H9 (cell line): ENCODE measurements at places on chromosomes 2 and 18. TPM values are rescaled to one million over a fixed set of nuclear protein-coding genes. Genes with fewer than 3 reads are reported as not detected.

The ABI2 gene
- 131 and 141 TPM in 2 replicates for total RNA-seq

The SDC1 gene
- 22.3 and 25.1 TPM in 2 replicates for total RNA-seq

The VWC2L gene
- total RNA-seq: not detected in 2 replicates

The RGPD3 gene
- 0.15 and 0.22 TPM in 2 replicates for total RNA-seq

The CYBRD1 gene
- total RNA-seq: 3.6 and 5.4 TPM in 2 replicates

The ABCB11 gene
- 0.04 TPM in 1 of 2 replicates, not detected in the other for total RNA-seq

The MGAT4A gene
- total RNA-seq: 3.3 and 3.5 TPM in 2 replicates

DNA sequence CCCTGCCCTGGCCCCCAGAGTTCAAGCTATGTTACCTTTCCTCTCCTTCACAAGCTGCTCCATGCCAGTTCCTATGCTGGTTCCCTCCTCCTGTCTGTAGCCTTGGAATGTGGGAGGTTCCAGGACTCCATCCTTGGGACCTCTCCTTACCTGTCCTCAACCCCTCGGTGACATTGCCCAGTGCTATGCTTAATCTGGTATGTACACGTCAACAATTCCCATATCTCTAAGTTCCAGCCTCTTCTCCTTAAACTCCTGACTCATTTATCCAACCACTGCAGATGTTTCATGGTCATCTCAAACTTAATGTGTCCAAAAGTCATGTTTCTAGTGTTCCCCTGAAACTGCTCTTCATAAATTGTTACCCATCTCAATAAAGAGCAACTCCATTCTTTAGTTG lies 160.8 kb downstream of the TNS1 start:
- H3K27ac ChIP-seq: no peak overlapping the region
- no peak for DNase-seq
- H3K4me1 ChIP-seq: no peaks in the 10 kb centered on the region
- H3K4me3 ChIP-seq: no peak overlapping the region

DNA sequence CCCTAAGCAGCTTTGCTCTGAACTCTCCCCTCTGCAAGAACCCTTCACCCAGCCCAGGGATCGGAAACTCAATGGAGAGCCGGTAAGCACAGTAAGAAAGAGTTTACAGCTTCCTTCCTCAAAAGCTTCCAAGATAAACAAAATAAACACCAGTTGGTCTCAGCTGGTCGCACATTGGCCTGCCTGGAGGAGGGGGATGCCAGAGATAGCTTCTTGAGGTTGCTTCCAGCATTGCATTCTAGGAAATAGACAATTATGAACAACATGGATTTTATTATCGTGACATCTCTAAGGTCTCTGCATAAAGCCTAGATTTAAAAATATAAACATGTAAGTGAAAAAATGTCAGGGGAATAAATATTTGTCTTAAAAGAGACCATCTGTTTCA lies 141.5 kb upstream of the PKDCC start:
- H3K4me3 ChIP-seq: no peak overlapping the region

DNA sequence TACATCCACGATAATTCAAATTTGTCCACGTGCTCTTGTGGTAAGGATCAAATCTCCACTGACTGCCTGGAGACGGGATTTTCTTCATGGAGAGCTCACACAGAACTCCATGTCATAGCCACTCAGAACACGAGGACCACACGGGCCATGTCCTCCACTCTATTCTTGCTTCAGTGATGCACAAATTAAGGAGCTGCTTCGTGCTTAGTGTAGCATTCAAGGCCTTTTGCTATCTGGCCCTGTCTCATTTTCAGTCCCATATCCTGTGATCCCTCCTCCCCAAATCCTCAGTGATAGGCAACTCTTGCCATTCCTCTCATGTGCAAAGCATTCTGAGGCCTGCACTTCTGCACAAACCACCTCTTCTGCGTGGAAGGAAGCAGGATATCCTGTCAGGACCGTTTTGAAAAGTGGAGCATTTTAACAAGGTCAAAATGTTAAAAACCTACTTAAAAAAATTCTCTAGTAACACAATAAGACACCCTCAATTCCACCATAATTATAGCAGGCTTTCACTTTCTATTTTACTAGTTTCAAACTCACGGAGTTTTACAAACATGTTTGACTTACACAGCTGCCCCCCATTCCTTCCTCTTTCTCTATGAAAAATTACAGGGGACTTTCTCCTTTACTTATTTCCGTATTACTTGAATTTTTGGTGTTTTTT lies 35.2 kb downstream of the ST3GAL5 start:
- H3K27me3 ChIP-seq: no peaks in the 10 kb centered on the region
- no peaks in the 10 kb centered on the region for H3K36me3 ChIP-seq

DNA sequence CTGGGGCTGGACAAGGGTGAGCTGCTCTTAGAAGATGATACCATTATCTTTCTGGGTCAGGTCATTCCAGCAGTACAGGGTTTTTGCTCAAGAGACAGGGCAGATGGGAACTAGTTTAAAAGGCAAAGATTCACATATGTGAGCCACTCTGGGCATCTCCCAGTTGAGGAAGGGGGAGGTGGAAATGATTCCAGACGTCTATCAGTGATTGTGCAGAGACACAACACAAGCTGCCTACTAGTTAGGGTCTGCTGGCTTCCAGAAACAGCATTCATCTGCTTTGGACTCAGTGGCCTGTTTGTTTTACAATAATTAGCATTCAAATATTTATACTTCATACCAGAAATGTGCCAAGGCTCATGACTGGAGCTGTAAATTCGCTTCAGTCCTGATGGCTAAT lies 32.3 kb downstream of the ST6GAL2 start:
- no peak for DNase-seq
- H3K36me3 ChIP-seq: peaks cover 5% of the 10 kb centered on the region
- peaks cover 8% of the 10 kb centered on the region; the same call in 1 of the 2 replicates for H3K4me1 ChIP-seq
- no peak overlapping the region for H3K4me3 ChIP-seq

- H3K4me1 ChIP-seq: peaks cover 5% of the 10 kb centered on the region; the same call in 1 of the 2 replicates
- H3K4me3 ChIP-seq: no peak overlapping the region
- peaks cover 9% of the 10 kb centered on the region for H3K36me3 ChIP-seq
Observed at GRCh38 chr2:109607766-109608165, 6.0 kb downstream of the SEPTIN10 start.

GRCh38 chr2:227152093-227152766 lies 11.8 kb downstream of the COL4A4 start:
- no peaks in the 10 kb centered on the region for H3K4me1 ChIP-seq
- H3K27ac ChIP-seq: no peak overlapping the region
- H3K4me3 ChIP-seq: no peak overlapping the region
- H3K27me3 ChIP-seq: no peaks in the 10 kb centered on the region

DNA sequence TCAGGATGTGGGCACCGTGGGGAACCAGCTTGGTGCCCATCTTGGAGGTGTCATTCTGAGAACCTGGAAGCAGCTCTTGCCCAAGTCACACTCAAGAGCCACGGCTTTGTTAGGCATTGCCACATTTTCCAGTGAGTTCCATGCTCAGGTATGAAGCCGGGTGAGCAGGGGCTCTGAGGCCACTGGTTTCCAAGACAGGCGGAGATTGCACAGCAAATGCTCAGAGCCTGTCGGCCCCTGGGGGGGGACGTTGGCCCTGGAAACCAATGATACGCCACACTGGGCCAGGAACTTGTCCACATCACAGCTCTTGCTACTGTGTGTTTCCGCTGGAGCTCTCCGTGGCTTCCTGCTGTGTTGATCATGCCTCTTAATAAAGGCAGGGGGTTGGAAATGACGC lies 52.5 kb upstream of the SALL3 start:
- DNase-seq: no peak
- no peak overlapping the region for H3K4me3 ChIP-seq
- H3K4me1 ChIP-seq: no peaks in the 10 kb centered on the region
- H3K36me3 ChIP-seq: no peaks in the 10 kb centered on the region

DNA sequence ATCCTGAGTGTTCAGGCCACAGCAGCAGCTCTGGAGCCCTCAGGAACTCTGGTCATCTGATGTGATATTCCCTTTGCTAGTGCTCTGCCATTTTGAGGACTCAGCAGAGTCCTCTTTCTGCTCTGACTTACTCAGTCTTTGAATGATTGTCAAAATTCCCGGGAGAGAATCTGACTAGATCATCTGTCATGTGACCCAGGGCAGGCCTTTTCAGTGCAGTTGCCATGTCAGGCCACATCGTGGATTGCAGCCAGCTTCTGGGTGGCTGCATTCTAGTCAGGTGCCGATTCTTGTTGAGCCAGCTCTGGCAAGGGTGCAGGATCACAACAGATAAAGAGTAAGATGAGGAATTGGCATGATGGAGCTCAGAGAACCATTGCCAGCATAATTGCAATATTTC lies 795.6 kb downstream of the CPS1 start:
- peaks cover 6% of the 10 kb centered on the region for H3K36me3 ChIP-seq
- H3K4me3 ChIP-seq: no peak overlapping the region
- DNase-seq: no peak

DNA sequence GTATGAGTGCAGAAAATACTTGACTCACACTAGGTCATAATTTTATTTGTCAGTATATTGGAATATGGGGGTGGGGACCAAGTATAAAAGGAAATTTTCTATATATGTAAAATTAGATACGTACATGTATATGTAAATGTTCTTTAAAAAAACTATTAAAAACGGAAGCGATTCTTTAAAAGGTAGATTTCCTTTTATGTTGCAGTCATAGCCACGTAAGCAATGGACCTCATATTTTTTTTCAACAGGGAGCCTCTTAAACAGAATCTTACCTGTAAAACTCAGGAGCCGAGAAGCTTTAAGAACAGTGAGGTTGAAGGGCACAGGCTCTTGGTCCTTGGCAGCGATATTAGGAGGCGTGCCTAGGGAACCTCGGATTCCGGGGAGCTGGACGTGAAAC lies 3.3 kb downstream of the RHBDD1 start:
- peaks cover 18% of the 10 kb centered on the region for H3K36me3 ChIP-seq
- H3K27ac ChIP-seq: no peak overlapping the region
- no peaks in the 10 kb centered on the region for H3K4me1 ChIP-seq
- no peak overlapping the region for H3K4me3 ChIP-seq
- no peaks in the 10 kb centered on the region for H3K27me3 ChIP-seq

- no peak for DNase-seq
- H3K4me3 ChIP-seq: no peak overlapping the region
- 0 out of 2 replicates have a peak, but pooled peaks cover 2% of the 10 kb centered on the region for H3K4me1 ChIP-seq
- H3K27me3 ChIP-seq: no peaks in the 10 kb centered on the region
- H3K36me3 ChIP-seq: no peaks in the 10 kb centered on the region; the same call in 2 of the 3 replicates
Observed at GRCh38 chr18:49699303-49699702, 114.0 kb downstream of the ACAA2 start.

DNA sequence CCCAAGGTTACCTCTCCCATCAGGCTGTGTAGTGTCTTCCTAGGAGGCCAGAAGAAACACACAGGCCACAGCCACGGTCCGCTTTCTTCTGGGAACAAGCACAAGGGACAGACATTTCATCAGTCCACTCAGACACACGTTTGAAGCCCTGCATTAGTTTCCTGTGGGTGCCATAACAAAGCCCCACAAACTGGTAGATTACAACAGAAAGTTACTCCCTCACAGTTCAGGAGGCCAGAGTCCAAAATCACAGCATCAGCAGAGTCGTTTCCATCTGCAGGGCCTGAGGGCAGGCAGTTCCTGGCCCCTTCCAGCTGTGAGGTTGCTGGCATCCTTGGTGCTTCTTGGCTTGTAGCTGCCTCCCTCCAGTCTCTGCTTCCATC lies 8.8 kb upstream of the PRLH start:
- 0 out of 2 replicates have a peak, but pooled peaks cover 8% of the 10 kb centered on the region for H3K36me3 ChIP-seq
- no peak overlapping the region for H3K4me3 ChIP-seq
- H3K27ac ChIP-seq: no peak overlapping the region

DNA sequence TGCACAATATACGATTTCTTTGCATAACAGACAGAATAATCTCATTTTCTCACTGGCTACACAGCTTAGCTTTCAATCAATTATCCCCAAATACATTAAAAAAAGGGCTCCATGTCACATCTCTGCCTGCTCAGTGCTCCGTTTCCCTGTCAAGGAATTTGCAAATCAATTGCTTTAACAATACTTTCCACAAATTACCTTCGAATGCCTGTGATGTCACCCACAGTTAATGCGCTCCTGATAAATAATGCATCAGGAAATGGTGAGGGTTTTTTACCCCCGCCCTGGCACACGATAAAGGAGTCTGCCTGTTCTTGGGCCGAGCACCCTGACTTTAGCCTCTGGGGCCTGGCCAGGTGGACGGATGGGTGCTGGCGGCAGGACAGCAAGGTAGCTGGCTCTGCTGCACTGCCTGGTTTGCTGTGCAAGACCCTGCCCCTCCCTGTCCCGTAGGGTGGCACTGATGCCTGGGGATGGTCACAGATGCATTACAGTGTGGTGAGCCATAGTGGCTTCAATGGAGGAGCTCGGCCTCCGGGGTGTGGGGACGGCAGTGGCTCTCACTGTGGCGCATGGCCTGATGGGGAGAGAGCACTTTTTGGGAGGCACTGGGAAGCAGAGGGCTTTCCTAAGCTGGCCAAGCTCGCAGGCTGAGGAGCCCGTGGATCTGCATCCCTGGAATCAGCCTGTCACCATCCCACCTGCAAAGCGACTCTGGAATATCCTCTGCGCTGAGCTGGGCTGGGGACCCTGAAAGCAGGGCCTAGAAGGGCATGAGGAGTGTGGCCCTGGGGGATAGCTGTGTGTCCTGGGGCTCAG lies 88.3 kb upstream of the HS6ST1 start:
- no peak overlapping the region for H3K4me3 ChIP-seq
- no peak for DNase-seq
- H3K36me3 ChIP-seq: no peaks in the 10 kb centered on the region
- peaks cover 2% of the 10 kb centered on the region; the same call in 1 of the 2 replicates for H3K4me1 ChIP-seq
- no peaks in the 10 kb centered on the region for H3K27me3 ChIP-seq

DNA sequence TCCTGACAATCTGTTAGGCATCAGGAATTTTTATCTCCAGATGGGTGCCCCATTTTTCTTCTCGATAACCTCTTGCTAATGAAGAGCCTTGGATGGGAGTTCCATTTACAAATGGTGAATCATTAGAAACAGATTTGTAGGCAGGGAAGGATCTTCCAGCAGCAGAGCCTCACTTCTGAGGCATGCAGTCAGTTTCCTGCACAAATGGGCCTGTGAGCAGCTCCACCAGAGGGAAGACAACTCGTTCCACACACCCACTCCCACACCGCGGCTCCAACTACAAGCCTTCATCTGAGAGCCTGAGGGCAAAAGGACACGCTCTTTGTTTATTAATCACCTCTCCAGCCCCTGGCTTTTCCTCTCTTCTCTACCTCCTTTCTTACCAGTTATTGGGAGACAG lies 108.5 kb downstream of the CTAGE1 start:
- H3K36me3 ChIP-seq: no peaks in the 10 kb centered on the region
- no peak overlapping the region for H3K4me3 ChIP-seq
- no peak for DNase-seq
- H3K4me1 ChIP-seq: no peaks in the 10 kb centered on the region
- no peak overlapping the region for H3K27ac ChIP-seq

DNA sequence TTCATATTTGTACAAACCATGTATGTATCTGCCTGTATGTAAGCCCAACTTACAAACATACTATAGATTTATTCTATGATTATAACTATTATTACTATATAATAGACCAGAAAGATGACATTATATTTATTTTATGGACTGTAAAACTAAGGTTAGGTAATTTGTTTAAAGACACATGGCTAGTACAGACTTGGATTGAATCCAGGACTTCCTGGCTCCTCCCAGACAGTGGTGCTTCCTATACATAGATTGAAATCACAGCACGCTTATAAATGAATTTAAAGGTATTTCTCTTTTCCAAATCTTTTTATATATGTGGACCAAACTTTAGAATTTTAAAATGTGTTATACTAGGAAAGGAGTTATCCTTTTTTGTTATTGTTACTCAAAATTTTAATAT lies 151.6 kb upstream of the MYO3B start:
- H3K4me1 ChIP-seq: peaks cover 2% of the 10 kb centered on the region; the same call in 1 of the 2 replicates
- H3K4me3 ChIP-seq: no peak overlapping the region
- H3K36me3 ChIP-seq: peaks cover 21% of the 10 kb centered on the region
- DNase-seq: no peak
- H3K27me3 ChIP-seq: no peaks in the 10 kb centered on the region

- no peak overlapping the region for H3K27ac ChIP-seq
- DNase-seq: no peak
- H3K4me3 ChIP-seq: no peak overlapping the region
- no peaks in the 10 kb centered on the region for H3K27me3 ChIP-seq
- H3K4me1 ChIP-seq: no peaks in the 10 kb centered on the region
- peaks cover 54% of the 10 kb centered on the region for H3K36me3 ChIP-seq
Observed at GRCh38 chr2:99201959-99202678, 21.1 kb downstream of the MRPL30 start.
